NCI-H1694 (cell line): ENCODE measurements at places on chromosomes 7 and 10.

DNA sequence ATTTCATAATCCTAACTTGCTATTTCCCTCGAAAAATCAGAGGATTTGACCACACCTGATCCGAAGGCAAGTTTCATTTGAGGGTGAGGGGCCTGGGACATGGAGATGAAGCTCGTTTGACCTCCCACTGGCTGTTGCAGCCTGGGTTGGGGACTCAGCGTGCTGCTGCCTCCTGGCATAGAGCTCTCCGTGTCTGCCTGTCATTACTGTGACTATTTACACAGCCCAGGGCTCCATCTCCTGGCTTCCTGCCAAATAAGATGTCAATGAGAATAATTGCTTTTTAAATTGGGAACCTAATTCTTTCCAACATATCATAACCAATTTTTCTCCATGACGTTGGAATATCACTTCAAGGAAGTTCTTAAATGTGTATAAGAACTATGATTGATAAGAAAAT lies 139.3 kb upstream of the COBL start:
- no peak for DNase-seq

- no peak for DNase-seq
Measured at GRCh38 chr10:125291836-125292235, 131.5 kb upstream of the CTBP2 start.

DNA sequence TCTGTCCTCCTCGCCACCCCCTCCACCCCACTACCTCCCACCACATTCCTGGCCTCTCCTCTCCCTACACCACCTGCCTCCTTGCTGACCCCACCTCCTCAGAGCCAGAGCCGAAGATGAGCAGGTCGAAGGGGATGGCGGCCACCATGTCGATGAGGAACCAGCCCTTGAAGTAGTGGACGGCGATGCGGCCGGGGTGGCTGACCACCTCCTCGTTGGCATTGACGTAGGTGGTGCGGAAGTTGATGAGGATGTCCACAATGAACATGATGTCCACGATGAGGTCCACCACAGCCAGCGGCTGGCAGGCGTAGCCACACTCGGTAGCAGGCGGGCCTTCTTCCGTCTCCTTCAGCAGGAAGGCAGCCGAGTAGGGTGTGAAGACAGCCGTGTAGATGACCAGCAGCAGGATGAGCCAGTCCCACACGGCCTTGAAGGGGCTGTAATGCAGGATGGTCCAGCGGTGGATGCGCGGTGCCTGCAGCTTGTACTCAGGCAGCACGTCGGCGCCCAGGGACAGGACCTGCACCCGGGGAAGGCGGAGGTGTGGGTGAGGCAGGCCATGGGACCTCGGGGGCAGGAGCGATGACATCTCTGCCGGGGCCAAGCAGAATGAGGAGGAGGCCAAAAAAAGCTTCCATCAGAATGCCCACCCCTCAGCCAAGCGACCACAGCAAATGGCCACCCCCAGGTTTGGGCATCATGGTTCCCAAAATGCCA lies 25.6 kb downstream of the KCNH2 start:
- DNase-seq, result no peak

DNA sequence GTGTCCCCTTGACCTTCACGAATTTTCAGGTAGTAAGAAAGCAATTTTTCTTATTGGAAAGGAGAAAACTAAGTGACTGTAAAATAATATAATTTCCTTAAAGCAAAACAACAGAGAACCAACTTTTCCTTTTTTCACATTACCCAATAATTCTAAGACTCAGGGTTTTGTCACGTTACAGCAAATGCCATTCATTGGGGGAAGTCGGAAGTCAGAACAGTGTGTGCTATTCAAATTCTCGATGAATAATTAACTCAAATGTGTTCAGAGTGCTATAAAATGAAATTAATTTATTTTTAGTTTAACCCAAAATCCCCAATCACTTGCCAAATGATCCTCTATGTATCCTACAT lies 40.0 kb downstream of the DIP2C start:
- DNase-seq, result no peak

DNA sequence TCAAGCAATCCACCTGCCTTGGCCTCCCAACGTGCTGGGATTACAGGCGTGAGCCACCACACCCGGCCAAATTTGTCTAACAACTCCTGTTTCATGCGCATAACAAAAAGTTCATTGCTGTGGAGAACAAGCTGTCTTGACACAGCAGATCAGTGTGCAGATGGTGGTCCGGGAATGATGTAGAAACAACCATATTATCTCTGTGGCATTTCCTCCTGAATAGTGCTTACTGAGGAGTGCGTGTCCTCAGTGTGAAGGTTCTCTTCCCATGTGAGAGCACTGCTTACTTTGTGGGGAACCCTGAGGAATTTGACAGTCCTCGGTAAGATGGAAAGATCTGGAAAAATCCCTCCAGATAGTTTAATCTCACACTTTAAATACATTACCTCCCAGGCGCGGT lies 30.3 kb upstream of the ZNF438 start:
- no peak for DNase-seq

DNA sequence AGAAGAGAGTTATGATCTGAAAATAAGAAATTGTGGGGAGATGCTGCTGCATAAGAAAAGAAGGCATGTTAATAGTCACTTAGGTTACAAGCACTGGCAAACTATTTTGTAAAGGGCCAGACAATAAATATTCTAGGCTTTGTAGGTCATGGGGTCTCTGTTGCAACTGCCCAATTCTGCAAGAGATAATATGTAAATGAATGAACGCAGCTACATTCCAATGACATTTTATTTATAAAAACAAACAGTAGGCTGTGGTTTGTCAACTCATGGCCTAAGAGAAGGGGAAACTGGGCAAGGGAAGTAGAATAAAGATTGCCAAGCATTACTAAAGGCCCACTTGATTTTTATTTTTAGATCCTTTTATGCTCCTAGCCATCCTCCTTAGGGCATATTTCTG lies 133.1 kb downstream of the RAPGEF5 start:
- DNase-seq, result no peak

DNA sequence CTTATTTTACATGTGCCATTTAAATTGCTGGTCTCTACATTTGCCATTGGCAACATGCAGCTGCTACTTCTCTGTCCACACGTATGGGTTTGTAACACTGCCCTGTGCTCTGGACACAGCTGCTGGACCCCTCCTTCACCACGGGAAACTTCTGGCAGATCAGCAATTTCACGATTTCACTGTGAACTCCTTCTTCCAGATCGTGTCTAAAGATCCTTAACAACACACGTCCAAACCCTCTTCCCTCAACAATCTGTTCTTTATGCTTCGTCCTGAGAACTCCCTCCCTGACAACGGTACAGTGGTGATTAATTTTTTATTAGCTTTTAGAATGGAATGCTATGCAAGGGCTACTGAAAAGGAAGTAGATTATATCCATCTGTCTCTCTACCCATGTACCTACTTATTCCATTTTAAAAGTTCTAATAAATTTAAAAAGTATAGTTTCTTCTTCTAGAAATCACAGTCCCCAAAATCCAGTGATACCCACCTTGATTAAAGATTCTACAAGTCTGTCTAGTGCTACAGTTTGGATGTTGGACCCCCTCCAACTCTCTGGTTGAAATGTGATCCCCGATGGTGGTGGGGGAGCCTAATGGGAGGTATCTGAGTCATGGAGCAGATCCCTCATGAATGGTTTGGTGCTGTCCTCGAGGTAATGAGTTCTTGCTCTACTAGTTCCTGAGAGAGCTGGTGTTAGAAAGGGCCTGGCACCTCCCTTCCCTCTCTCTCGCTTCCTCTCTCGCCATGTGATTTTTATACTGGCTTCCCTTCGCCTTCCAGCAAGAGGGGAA lies 81.0 kb downstream of the KIAA1549 start:
- no peak for DNase-seq

DNA sequence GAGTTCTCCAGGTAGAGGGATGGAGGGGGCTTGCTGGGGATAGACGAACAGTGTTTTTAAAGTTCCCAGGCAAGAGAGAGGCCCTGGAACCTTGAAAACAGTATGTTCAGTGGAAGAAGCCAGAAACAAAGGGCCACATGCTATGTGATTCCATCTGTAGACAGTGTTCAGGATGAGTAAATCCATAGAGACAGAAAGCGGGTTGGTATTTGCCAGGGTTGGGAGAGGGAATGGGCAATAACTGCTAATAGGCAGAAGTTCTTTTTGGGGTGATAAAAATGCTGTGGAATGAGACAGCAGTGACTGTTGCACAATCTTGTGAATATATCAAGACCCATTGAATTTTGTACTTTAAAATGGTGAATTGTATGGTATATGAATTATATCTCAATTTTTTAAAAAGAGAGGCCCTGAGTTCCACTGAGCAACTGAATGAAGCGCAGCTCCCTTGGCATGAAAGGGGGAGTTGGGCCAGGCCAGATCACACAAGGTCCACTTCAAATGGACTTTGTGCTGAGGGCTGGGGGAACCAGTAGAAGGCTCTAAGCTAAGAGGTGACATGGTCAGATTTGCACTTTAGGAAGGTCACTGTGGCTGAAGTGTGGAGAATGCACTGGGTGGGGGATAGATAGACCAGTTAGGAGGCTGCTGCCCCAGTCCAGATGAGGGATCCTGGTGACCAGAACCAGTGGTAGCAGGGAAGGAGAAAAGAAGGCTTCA lies 34.0 kb downstream of the LEP start:
- DNase-seq, result no peak

GRCh38 chr10:55495555-55495954 lies 694.5 kb upstream of the PCDH15 start:
- no peak for DNase-seq

GRCh38 chr10:125103924-125104323 lies 56.4 kb downstream of the CTBP2 start:
- DNase-seq, result no peak

DNA sequence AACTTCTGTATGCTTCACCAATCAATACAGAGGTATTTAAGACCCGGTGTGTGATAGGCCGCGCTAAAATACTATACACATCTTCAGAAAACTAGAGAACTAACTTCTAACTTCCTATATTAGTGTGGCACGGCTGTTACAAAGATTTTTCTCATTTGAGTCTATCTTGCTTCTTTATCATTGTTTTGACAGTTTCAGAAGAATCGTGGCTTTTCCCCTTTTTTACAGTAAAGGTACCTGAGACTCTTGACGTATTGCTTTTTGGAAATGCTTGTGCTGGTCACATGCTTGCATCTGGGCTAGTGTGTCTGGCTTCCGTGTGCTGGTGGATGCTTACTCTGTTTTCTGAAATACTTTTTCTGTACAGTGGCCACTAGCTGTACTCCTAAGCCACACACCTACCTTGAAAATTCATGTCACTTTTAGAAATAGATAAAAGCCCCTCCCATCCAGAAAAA lies 12.7 kb downstream of the IKZF1 start:
- no peak for DNase-seq

DNA sequence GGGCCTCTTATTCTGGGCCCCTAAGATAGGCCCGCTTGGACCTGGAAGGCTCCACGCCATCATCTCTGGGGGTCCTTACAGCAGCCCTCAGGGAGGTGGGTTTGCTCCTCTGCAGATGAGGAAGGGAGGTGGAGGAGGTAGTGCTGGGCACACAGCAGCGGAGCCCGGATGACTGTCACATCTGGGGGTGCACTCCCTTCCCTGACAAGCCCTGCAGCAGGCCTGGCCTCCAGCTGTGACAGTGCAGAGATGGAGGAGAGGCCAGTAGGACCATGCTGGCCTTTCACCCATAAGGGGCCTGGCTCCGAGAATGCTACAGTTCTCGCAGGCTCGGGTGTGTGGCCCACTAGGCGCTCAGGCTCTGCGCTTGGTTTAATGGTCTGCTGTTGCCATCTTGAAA lies 9.2 kb downstream of the GDF2 start:
- DNase-seq, result no peak

- DNase-seq, result no peak
Measured at GRCh38 chr10:113001599-113002448, 51.8 kb downstream of the TCF7L2 start.

DNA sequence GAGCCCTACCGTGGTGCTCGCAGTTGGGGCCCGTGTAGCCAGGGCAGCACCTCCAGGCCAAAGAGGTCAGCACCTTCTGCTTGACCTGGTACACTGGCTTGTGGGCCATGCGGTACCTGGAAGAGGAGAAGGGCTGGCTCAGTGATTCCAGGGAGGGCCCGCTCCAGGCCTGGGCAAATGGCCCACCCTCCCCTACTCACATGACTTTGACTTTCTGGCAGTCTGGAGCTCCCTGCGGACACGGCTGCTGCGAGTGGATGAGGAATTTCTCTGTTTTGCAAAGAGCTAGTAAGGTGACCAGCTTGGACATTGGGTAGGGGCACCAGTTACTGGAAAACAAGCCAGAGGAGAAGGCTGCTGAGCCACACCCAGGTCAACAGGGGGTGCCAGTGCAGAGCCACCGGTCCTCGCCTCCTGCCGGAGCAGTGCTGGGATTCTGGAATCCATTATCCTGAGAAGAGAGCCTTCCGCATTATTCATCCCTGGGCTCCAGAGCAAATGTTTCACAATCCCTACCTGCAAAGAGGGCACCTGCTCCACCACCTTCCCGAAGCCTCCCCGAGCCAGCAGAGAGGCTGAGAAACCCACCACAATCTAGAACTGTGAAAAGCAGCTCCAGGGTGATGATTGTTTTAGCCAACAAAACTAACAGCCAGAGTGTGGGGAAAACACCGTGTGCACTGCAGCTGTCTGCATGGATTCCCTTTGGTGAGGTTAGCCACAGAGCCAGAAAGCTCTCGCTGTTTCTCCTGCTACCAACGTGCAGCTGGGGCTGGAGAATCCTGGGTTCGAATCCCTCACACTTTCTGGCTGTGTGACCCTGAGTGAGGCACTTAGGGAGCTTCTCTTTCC lies 11.8 kb downstream of the MMRN2 start:
- no peak for DNase-seq

- peak; percentile 59 for DNase-seq
Measured at GRCh38 chr7:107463139-107464078, 6.4 kb upstream of the GPR22 start.

- DNase-seq, result no peak
Measured at GRCh38 chr10:53122281-53122680, 349.7 kb upstream of the MBL2 start.

DNA sequence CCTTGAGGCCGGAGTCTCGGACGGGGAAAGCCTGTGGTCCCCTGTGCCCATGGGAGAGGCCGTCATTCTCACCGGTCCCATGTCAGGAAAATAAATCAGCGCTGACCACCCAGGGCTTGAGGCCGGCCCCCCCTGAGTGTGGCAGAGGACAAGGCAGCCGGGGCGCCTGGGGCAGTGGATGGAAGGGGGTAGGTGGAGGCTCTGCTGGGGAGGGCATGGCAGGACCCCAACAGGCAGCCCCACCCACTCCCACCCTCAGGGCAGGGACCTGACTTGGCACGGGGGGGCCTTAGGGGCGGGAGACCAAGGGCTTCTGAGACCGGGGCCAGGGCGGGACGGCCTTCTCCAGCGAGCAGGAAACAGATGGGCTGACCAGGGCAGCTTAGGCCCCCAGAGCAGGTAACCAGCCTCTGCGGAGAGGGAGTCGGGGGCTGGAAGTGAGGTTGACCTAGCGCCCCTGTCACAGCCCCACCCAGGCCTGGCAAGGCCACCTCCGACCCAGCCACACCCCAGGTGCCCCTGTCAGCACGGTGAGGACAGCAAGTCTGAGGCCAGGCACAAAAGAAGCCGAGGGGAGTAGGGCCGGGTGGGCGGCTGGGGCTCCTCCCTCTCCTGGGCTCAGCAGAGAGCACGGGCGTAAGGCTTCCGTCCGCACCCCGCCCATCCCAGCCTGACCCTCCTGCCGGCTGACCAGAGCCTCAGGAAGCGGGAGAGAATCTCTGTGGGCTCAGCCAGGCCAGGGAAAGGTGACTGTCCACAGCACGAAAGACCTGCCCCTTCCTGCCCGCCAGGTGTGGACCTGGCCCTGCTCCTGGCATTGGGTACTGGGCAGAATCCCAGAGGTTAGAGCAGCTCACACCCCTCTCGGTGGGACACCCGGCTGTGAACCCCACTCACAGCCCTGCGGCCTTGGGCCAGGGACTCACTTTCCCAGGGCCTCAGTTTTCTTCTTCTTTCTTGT lies 87.4 kb downstream of the FOXL3 start:
- no peak for DNase-seq
